NCI-H1092 treated with DMSO at 0.1 percent for 48 hours (cell line): ENCODE measurements at places on chromosomes 4 and X.

GRCh38 chrX:119605464-119606279, 552 bp downstream of the NKRF start:
- peak; percentile 36 for DNase-seq

GRCh38 chr4:52595001-52595400, 64.1 kb downstream of the USP46 start:
- peak; percentile 2 for DNase-seq

DNA sequence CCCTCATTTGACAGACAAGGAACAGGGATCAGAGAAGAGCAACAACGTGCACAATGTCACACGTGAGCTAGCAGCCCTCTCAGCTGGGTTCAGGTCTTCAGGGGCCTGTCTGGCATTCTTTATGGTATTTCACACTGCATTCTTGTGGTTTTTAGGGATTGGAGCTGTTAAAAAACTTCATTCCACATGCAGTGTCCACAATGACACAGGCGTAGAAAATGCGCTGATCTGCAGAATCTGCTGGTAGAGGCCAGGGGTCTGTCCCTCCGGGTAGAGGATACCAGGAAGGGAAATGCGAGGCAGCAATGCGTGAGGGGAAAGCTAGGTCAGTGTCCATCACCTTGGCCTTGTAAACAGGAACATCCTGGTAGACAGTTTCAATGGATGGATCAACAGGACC, 36.6 kb downstream of the MAP7D3 start:
- no peak for DNase-seq

DNA sequence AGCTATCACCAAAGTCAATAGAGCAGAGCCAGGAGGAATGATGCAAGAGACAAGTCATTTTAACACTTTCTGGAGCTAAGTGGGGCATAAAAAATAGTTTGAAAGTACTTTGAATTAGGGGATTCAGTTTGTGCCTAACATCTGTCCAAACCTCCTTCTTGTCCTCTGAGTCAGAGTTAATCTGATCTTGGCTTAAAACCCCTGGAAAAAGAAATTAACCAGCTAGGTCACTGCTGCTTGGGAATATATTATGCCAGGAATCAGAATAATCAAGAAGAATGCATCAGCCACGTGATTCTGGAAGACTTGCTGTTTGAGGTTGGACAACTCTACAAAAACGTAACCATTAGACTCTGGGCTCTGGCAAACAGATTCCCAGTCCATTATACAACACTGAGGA, 45.3 kb upstream of the EDA2R start:
- DNase-seq, result no peak

DNA sequence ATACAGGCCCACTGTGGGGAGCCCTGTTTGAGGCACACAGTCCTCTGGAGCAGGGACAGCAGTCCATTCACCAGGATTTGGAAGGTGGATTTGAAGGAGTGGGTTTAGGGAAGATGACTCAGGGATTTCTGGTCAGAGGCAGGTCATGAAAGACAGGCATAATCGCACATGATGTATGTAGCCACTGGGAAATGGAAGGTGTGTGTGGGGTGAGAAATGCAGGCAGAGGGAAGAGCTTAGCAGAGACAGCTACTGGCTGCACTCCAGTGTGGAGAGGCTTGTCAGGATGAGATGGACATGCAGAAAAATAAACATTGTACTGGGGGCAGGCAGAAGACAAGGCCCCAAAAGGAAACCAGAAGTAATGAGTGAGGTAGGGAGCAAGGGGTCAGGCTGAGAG, 85.2 kb upstream of the STS start:
- DNase-seq, result no peak

- DNase-seq, result no peak
These were observed 92.4 kb downstream of the NEUROG2 start for GRCh38 chr4:112423591-112423990.

GRCh38 chr4:158018221-158018830, 154.5 kb downstream of the GASK1B start:
- no peak for DNase-seq

GRCh38 chrX:77900688-77901087, 1.4 kb downstream of the COX7B start:
- DNase-seq, result no peak

- DNase-seq, result no peak
These were observed 20.9 kb downstream of the SPIN3 start for GRCh38 chrX:56974408-56974807.

DNA sequence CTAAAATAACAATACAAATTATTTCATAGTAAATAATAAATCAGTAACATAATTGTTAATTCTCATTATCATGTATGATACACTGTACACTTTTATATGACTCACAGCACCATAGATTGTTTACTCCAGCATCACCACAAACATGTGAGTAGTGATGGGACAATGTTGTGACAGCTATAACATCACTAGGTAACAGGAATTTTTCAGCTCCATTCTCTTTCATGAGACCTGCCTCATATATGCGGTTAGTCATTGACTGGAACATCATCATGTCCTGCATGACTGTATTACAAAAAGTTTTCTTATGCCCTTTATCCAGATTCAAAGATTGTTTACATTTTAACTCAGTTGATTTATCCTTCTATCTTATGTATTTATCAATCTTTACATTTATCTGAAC, 1530.0 kb downstream of the PCDH18 start:
- no peak for DNase-seq

DNA sequence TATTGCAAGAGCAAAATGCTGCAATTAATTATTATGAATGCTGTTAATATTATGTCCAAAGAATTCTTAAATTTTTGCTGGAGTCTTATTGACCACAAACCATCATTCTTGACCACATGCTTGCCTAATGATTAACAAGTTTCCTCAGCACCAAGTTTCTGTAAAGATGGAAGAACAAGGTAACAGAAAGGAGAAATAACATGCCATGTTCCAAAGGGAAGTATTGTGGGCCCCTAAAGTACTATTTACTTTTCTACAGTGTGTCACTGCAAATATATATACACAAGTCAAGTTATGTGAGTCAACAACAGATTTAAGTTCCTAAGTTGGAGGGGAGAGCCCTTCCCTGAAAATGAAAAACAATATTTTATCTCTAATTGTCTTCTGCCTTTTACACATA, 20.6 kb downstream of the FAM47E start:
- no peak for DNase-seq

- DNase-seq, result no peak
These were observed 87.1 kb upstream of the FAM9C start for GRCh38 chrX:13131396-13132137.

GRCh38 chr4:109389369-109390114, 44.1 kb upstream of the SEC24B start:
- DNase-seq, result no peak

DNA sequence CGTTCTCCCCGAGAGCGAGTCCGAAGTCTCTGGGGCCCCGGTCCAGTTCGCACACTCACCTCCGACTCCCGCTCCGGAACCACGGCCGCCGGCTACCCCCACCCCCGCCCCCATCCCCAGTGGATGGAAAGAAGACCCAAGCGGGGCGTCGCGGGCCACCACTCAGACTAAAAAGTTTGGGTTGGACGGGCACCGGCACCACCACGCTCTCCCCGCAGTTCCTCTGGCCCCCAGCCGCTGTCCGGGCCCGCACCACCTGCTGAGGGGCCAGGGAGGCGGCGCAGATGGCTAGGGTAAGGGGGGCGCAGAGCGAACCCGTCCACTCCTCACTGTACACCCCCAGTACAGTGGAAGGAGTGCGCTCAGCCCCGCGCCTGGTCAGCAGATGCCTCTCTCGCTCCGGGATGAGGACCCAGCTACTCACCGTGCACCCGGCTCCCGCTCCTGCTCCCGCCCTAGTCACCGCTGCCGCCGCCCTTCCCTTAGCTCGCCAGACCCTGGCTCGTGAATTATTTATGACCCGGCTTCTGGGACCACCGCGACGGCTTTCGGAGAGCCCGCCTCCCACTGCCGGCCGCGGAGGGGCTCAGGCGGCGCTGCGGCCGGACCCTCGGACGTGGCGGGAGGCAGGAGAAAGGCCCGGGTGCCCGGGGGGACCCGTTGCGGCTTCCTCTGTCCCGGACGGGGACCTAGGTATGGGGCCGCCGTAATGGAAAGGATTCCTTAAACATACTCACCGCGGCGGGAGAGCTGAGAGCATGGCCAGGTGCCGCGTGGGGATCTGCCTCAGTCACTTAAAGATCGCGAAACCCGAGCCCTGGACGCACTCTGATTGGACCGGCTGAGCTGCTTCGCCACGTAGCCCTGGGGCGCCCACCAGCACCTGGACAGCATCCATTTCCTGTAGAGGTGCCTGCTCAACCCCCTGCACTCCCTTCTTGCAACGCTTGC, at the start of gene PROM1:
Gene PROM1, minus strand, starts transcription at position 783 of the 951 bp plus-strand sequence. CDS start 8,117 bp downstream, outside the sequence.
- peak; percentile 91 for DNase-seq

GRCh38 chr4:14465507-14465906, 536.8 kb upstream of the CPEB2 start:
- DNase-seq, result no peak

GRCh38 chr4:80188801-80189458, 8.4 kb upstream of the PRDM8 start:
- DNase-seq, result no peak

- no peak for DNase-seq
These were observed 93.6 kb upstream of the RASGEF1B start for GRCh38 chr4:81565142-81565870.

DNA sequence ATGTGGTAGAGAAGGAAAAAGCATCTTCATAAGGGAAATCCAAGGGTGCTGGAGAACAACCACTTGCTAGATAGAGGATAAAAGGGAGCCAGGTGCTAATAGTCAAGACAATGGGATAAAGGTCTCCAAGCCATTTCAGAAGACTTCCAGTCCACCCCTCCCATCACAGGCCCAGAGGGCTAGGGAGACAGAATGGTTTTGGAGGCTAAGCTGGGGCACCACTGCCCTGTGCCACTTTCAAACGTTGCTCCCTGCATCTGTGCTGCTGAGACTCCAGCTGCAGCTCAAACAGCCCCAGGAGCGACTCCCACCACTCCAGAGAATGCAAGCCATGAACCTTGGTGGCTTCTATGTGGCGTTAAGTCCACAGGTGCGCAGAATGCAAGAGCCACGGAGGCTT, 38.4 kb upstream of the HUWE1 start:
- DNase-seq, result no peak

GRCh38 chr4:95263960-95264359, 284.8 kb downstream of the UNC5C start:
- DNase-seq, result no peak

- DNase-seq, result no peak
These were observed 127.2 kb downstream of the UBE2K start for GRCh38 chr4:39825090-39825489.

DNA sequence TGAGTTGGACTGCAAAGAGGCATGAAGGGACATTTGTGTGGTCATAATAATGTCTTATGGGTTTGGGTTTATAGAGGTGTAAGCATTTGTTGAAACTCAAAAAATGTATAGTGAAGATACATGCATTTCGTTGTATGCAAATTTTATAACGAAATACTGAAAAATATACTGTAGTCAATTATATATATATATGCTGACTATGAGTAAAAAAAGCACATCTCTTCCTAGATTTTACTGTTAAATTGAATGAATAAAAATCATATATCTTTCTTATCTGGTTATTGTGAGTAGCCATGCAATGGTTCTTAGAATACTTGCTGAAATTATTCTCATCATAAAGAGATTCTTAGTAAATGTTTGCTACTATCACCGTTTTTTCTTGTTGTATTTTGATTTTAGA, 34.5 kb downstream of the UGT2B10 start:
- no peak for DNase-seq

DNA sequence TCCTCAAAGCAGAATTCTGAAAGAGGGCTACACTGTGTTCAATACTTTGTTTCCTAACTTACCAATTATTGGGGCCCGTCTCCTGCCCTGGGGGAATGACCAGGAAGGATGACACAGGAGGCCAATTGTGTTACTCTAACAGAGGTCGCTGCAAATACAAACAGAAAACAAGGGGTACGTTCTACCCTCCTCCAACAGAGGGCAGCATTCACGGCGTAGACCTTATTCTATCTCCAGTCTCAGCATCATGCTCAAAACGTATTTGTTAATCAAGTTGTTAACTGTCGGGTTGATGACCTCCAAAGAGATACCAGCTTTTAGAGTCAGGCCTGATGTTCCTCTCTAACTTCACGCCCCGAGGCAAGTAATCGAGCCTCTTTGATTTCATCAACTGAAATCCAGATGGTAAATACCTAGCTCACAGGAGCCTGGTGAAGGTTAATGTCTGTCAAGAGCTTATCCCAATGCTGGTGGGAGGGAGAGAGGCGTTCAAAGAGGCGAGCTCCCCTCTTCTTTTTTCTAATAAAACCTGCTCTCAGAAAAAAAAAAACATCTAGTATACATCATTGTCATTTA, 181.0 kb upstream of the KCNIP4 start:
- peak; percentile 29 for DNase-seq

- no peak for DNase-seq
These were observed 54.6 kb downstream of the C4orf50 start for GRCh38 chr4:5963611-5964010.

- DNase-seq, result no peak
These were observed at the start of gene TCEAL7 for GRCh38 chrX:103329991-103330390. TSS of gene TCEAL7 (plus strand) at chrX:103330239. CDS start at chrX:103331404, 1,165 bp downstream.

GRCh38 chrX:9682456-9682855, 83.2 kb downstream of the GPR143 start:
- DNase-seq, result peak; percentile 1

- no peak for DNase-seq
These were observed 54.6 kb upstream of the TENM3 start for GRCh38 chr4:182188622-182189021.

DNA sequence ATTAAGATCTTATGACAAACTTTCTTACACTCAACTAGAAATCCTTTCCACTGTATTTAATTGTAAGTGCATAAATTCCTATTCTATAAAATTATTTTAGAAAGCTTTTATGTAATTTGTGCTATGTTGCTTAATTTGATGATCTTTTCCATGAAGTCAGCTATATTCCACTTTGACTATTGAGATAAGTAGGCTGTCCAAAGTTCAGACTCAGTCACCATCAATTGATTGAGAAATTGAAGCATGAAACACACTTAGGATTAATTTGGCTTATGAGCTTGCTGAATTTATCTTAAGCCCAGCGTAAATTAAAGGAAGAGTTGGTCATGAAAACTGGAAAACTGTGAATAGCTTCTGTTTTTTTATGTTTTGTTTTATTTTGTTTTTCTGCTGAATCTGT, 18.7 kb upstream of the UGT2B10 start:
- DNase-seq, result no peak

DNA sequence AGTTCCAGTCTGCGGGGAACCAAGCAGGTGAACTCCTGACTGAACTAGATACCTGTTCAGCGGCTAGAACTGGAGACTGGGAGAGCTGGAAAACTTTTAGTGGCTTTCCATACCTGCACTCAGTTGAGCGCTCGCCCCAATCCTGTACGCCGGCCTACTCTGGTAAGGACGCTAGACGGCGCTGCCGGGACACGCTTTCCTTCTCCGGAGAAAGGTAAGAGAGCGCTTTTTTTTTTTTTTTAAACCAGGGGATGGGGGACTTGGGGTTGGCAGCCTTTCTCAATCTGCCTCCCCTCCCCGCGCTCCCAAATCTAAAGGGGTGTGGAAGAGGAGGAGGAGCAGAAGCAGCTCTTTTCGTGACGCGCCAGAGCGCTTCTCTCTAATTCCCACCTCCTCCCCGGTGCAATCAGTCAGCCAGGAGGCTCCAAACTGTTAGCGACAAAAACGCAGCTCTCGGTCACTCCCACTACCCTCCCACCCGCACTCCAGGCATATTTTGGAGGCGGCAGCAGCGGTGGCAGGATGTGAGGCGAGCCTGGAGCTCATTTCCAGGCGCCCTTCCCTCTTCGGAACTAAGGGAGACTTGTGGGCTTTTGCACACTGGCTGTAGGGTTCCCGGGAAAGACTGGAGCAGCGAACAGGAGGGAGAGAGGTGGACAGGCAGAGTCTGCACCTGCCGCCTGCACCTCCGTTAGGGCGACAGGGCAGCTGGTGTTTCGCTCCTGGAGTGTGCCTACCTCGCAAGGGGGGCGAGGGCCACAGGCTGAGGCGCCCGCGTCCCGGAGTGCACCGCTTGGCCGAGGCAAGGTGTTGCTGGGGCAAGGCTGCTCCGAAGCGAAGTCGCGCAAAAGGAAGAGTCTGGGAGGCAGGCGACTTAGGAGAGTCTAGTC, at the start of gene IL1RAPL2:
Gene IL1RAPL2, plus strand, starts transcription at position 409 of the 890 bp plus-strand sequence.
- DNase-seq, result peak; percentile 0
